ENCODE measurements at places on chromosomes 7 and 10.
A peak's percentile ranks its signal among the peaks of the same experiment; 100 is the strongest.

GRCh38 chr10:62760401-62760800, 44.1 kb upstream of the ADO start:
- DNase-seq = no peak

GRCh38 chr10:99279626-99280111, 44.0 kb upstream of the HPSE2 start:
- no peak for DNase-seq

DNA sequence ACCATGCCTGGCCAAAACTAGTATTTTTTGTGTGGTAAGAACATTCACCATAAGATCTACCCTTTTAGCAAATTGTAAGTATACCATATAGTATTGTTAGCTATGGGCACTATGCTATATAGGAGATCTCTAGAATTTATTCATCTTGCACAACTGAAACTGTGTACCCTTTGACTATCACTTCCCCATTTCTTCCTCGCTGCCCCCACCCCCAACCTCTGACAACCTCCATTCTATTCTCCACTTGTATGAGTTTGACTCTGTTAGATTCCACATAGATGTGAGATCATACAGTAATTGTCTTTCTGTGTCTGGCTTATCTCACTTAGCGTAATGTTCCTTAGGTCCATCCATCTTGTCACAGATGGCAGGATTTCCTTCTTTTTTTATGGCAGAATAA, 3.6 kb downstream of the CASP7 start:
- DNase-seq = peak; percentile 42

DNA sequence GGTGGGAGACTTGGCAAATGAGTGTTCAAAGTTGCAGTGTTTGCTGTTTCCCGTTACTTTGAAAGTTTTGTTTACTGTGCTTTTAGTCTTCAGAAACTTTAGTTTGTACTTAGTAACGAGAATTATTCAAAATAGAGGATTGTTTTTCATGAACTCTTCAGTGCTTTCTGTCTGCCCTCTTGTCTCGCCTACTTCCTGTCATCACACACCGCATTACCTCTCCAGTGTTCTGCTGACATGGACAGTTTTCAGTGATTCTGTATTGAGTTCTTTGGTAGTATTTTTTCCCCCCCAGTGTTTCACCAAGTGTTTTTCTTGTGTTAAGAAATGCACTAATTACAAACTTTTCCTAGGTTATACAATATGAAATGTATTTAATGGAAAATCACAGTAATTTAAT, 207.0 kb downstream of the MLLT10 start:
- no peak for DNase-seq

- DNase-seq = peak; percentile 89
These were observed at the start of gene BCAP29 for GRCh38 chr7:107579885-107580715. Gene BCAP29 (plus strand): TSS chr7:107580246. CDS start chr7:107580773, 527 bp downstream.

DNA sequence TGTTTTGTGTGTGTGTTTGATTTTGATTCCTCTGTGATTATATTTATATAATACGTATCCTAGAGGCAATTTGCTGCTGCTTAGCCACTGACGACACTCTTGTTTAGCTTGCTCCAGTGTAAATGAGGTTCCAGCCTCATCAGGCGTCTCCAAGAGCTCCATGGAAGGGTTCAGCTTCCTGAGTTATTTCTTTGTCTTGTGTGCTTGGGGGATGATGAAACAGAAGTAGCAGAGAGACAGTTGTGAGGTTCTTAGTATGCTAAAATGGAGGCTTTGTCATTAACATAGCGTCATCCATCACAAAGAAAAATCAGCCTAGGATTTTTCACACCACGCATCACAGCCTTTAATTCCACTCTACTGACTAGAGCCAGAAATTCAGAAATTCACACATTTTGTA, 85.1 kb downstream of the KLF6 start:
- DNase-seq = no peak

DNA sequence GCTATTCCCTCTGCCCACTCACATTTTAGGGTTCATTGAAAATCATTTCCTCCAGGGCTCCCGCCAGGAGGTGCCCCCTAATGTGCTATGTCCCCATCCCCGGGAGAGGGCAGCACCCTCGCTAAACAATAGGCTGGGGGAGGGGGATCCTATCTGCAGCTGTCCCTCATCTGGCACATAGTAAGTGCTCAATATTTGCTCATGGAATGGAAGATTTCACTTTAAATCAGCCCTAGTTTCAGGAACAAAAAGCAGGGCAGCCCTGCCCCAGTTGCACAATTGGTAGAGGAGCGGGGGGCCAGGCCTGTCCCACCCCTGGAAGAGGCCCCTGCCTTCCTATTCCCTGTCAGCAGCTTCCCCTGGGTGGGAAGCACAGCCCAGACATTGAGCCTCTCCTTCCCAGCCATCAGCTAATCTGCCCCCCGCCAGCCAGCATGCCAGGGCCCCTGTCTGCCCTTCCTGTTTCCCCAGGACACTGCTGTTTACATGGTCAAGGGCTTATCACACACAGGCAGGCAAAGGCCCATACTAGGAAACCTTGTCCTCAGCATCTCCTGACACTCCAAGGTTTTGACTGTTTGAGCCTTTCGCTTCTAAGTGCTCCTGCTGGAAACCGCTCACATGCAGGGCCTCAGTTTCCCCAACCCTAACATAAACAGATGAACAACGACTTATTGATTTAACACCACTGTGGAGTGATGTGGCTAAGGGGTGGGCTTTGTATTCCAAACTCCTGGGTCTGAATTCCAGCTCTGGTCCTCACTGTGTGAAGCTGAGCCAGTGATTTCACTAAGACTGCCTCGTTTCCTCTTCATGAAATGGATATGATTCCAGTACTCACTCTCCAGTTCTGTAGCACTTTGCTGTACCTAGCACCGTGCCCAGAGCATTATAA, 130.7 kb upstream of the ZMIZ1 start:
- DNase-seq = no peak

DNA sequence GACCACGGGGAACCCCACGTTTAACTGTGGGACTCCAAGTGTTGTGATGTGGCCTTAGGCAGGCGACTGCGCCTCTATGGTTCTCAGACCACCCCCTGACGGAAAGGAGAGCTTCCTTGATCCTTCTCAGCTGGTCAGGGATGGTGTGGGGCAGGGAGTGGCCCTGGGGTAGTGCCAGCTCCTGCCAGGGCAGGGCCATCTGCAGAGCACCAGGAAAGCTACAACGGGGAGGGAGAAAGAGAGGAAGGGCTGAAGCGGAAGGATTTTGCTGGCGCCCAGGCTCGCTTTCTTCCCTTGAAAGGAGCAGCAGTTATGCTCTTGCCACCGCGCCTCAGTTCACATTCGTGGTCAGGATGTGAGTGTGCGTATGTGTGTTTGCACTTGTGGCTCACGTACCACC, 74.9 kb upstream of the PCBD1 start:
- no peak for DNase-seq

DNA sequence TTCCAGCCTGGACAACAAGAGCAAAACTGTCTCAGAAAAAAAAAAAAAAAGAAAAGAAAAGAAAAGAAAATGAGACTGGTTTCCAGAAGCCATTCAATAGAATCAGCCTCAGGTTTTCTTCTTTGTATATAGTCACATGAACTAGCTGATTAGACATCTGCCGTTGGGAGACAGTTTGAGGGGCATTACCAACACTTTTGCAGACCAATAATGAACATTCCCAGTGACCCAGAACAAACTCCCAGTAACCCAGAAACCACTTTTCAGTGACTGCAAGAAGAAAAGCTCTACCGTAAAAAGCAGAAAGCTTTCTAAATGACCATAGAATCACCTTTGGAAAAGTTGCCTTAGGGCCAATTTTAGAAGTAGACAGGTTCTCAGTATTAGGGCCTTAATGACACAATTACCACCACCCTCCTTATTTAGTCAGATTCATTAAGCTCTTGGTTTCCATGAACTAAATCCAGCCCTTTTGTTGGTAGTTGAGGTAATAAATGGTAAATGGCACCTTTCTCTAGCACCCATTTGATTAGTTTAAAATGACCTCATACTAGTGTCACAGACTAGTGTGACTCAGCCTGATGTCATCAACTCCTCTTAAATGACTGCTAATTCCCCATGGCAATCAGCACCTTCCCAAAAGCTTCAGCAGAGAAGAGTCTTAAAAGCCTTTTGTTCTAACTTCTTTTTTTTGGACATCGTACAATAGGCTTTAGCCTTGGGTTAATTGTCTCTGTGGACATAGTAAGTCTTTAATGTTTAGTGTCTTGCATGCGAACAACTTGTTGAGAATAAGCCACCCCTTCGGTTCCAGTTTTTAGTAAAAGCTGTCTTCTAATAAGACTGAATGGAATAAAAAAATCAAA, 33.6 kb upstream of the XRCC2 start:
- no peak for DNase-seq

- DNase-seq = no peak
These were observed 345 bp downstream of the COBL start for GRCh38 chr7:51316262-51316665.

DNA sequence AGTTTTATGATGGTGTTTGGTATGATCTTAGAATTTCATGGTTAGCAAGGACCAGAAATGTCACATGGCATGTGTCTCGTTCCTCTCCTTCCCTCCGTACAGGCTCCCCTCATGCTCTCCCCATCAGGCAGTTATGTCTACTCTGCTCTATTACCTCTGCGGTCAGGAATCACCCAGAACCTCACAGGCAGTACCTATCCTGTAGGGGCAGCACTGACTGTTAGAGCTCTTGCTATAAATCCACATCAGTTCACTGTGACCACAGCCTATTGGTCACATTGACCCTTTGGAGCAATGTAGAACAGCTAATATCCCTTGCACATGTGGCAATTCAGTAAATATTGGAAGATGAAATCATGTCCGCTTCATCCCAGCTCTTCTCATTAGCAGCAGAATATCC, 151.8 kb downstream of the WNT2 start:
- no peak for DNase-seq

DNA sequence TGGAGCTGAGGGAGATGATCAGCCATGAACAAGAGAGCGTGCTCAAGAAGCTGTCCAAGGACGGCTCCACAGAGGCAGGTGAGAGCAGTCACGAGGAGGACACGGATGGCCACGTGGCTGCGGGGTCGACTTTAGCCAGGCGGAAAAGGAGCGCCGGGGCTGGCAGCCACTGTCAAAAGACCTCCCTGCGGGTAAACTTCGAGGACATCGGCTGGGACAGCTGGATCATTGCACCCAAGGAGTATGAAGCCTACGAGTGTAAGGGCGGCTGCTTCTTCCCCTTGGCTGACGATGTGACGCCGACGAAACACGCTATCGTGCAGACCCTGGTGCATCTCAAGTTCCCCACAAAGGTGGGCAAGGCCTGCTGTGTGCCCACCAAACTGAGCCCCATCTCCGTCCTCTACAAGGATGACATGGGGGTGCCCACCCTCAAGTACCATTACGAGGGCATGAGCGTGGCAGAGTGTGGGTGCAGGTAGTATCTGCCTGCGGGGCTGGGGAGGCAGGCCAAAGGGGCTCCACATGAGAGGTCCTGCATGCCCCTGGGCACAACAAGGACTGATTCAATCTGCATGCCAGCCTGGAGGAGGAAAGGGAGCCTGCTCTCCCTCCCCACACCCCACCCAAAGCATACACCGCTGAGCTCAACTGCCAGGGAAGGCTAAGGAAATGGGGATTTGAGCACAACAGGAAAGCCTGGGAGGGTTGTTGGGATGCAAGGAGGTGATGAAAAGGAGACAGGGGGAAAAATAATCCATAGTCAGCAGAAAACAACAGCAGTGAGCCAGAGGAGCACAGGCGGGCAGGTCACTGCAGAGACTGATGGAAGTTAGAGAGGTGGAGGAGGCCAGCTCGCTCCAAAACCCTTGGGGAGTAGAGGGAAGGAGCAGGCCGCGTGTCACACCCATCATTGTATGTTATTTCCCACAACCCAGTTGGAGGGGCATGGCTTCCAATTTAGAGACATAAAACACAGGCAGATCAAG, 3.3 kb downstream of the GDF2 start:
- DNase-seq = no peak

DNA sequence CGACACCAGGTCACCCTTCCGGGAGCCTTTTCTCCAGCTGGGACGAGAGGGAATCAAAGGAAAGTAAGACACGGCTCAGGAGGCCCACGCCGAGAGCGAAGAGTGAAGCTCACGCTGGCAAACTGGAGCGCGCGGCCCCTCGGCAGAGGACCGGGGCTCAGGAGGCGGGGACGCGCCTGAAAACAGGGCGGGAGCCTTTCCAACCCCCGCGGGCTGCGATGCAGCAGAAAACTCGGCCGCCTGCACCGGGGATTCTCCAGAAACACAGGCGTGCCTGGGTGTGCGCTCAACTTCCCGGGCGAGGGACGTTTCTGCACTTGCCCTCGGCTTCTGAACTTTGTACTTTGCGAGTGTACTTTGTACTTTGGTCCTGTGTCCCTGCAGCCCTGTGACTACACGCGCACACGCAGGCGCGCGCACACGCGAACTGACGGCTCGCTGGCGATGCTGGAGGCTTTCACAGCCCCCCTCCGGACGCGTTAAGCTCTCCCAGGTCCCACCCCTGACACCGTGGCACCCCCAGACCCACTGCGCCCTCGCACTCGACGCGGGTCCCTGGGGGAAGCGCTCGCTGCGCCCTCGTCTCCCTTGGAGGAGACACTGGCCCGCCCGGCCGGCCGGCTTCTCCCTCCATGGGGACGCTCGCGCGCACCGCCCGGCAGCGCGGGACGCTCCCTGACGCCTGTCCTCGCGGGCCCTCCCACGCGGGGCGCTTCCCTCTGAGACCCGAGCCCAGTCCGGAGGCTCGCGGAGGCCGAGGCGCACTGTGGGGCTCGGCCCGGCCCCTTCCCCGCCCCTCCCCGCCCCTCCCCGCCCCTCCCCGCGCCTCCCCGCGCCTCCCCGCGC, 588 bp upstream of the PAOX start:
- DNase-seq = peak; percentile 78

GRCh38 chr7:136502162-136502561, 366.3 kb upstream of the CHRM2 start:
- no peak for DNase-seq

GRCh38 chr10:89550509-89550908, 15.1 kb upstream of the SLC16A12 start:
- DNase-seq = no peak

- no peak for DNase-seq
These were observed 55.7 kb downstream of the INSIG1 start for GRCh38 chr7:155353256-155353897.

DNA sequence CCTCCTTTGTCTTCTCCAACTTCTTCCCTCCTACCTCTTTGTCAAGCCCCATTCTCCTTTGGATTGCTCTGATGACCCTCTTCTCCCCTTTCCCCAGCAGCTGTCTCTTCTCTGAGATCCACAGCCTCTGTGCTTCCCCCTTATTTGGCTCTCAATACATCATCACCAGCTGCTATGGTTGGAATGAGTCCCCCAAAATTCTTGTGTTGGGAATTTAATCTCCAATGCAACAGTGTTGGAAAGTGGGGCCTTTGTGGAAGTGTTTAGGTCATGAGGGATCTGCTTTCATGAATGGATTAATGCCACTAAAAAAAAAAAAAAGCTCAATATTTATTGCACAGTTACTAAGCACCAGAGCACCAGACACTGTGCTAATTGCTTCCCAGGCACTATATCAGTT, 39.2 kb upstream of the FRMD4A start:
- DNase-seq = no peak

GRCh38 chr7:65295409-65295808, 78.2 kb upstream of the ZNF92 start:
- DNase-seq = no peak

- DNase-seq = no peak
These were observed 198.9 kb downstream of the REEP3 start for GRCh38 chr10:63720072-63720537.

GRCh38 chr7:16071246-16071857, 350.0 kb downstream of the CRPPA start:
- DNase-seq = peak; percentile 1

Data from GM06990 (cell line).